Erythroblast (primary cell): ENCODE measurements at places on chromosomes 5 and 9.

DNA sequence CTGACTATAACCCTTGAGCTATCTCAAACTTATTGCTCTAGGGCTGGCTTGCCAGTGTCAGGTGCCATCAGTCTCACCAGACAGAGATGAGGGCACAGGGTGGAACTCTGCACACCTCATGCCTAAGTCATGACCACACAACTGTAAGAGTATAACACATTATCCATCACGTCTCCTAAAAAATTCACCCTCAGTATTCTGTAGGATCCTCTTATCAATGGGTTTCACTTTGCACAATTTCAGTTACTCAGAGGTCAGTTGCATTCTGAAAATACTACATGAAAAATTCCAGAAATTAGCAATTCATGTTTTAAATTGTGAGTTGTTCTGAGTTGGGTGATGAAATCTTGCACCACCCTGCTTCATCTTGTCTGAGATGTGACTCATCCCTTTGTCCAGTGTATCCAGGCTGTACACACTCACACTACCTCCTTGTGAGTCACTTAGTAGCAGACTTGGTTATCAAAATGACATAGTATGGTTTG is 690.9 kb upstream of the CDH18 start:
- DNase-seq: peak; percentile 0

DNA sequence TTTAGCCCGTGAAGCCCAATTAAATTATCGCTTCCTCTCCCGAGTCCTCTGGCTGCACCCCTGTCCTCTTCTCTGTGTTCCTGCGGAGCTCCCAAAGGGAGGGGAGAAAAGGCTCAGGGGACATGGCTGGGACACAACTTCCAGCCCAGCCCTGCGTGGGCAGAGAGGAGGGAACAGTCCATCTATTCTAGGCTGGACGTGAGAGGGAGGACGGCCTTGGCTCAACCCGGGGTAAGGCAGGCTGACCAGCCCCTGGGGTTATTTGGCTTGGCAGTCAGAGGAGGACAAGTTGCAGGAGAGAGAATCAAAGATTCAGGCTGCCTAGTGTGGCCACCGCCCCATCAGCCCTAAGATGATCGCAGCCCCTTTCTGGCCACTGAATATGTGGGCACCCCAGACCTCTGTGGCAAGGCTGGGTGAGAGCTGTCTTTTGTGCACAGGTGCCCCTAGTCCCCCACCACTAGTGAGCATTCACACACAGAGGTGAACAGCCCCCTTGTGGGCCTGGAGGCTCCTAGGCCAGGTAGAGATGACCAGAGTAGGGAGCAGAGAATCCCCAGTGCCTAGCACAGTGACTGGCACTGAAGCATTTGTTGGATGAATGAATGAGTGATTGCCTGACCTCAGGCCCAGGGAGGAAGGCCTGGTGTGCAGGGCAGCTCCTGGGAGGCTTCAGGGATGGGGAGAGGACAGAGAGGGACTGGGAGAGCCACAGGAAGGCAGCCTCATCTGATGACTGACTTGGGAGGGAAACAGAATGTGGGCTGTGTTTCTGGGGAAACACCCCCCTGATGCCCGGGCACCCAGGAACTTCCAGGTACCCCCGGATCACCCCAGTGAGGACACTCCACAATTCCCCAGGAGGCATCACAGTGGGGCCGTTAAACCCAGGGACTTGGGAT is 133.9 kb downstream of the C9orf50 start:
- DNase-seq: no peak

DNA sequence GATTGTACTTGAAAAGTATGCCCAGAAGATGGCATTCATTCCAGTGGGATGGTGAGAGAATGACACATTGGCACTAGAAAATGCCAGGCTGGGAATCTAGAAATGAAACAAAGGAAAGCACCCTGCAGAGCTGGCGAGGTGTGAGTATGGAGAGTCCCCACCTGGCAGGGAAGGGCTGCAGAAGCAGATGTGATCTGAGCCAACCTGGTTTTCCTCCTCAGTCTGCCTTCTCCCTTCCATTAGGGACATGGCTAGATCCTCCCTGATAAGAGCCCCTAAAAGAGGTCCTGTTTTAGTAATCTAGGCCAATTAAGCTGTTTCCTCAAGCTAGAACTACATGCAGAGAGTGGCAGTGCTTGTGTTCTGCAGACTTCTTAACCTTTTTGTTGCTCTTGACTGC is 24.7 kb upstream of the TNFSF15 start:
- no peak for DNase-seq

- no peak for DNase-seq
Observed at GRCh38 chr9:95108777-95109176, 208.7 kb downstream of the FANCC start.

DNA sequence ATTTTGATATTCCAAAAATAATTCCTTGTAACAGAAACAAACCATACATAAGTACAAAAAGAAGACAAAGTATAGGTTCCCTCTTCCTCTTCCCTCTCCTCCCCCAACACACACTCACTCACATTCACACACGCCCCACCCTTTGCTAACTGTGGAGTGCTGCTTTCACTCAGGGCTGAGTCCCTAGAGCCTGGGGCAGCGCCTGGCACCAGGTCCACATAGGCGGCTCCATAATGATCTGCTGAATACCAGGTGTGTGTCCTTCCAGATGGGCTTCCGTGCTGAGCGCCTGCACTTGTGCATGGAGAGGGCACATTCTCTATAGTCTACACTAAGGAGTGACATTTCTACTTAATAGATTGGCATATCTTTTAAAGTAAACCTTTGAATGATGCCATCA is 3.7 kb downstream of the SEMA4D start:
- DNase-seq: no peak

DNA sequence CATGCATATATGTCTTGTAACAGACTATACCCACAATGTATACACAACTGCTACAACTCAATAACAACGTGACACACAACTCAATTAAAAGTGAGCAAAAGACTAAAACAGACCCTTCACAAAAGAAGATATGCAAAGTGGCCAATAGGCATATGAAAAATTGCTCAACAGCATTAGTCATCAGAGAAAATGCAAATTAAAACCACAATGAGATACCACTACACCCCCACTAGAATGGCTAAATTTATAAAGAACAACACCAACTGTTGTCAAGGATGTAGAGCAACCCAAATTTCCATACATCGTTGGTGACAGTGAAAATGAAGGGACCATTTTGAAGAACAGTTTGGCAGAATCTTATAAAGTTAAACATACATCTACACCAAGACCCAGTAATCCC is 38.9 kb downstream of the GABRB2 start:
- no peak for DNase-seq

DNA sequence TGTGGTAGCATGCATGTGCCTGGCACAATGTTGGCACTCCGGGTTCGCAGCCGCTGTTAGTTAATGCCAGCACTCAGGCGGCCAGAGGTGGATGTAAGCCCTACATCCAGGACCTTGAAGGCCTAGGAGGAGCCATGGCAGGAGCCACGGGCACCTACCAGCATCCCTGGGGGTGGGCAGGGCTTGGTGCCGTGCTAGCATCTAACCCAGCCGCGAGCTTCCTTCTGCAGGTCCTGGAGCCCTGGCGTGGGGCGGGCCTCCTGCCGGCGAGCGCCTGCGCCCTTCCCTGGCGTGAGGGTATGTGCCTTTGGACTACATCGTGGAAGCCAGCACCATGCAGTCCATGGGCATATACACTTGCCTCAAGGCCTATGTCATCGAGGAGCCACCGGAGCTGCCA is 53.8 kb downstream of the COL27A1 start:
- DNase-seq: no peak

GRCh38 chr9:34232201-34232600 is 53.4 kb downstream of the UBAP1 start:
- DNase-seq: no peak

- DNase-seq: no peak
Observed at GRCh38 chr9:135617538-135617900, 21.8 kb downstream of the GLT6D1 start.

DNA sequence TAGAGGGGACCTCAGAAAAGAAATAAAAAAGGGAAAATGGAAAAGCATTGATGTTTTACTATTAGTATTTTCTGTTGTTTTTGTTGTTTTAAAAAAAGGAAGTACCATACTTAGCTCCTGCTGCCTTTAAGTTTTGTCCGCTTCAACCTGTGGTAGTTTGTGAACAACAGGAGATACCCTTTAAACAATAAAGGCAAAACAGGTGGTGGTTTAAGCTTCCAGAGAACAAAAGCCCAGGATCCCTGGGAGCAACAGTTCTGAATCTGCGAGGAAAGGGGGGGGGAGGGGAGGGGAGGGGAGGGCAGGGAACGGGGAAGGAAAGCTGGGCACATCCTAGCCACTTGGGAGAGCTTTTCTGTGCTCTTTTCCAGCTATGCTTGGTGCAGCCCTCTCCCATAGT is 2.1 kb upstream of the PSIP1 start:
- DNase-seq: no peak

DNA sequence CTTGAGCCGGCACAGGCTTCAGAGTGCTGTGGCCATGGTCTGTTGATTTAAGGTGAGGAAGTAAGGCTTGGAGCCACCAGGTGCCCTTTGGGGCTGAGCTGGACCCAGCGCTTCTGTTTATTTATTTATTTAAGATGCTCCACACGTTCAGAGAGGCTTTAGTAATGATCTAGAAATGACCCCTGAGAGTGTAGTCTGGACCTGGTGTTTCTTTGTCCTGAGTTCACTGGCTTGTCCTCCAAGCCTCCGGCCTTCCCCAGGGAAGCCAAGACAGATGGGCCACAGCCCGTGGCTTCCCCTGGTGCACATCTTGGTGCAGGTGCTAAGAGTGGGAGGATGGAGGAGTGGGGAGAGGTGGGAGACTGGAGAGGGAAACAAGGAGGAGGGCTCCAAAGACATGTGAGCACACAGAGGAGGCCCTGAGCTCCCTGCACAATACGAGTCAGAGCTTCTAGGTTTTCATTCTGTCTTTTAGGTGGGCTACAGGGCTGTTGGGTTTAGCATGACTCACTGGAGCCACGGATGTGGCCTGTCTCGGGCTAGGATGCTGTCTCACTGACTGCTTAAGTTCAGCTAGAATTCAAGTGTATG is 56.9 kb downstream of the AHRR start:
- no peak for DNase-seq

GRCh38 chr9:76369583-76369982 is 24.6 kb downstream of the RFK start:
- no peak for DNase-seq

DNA sequence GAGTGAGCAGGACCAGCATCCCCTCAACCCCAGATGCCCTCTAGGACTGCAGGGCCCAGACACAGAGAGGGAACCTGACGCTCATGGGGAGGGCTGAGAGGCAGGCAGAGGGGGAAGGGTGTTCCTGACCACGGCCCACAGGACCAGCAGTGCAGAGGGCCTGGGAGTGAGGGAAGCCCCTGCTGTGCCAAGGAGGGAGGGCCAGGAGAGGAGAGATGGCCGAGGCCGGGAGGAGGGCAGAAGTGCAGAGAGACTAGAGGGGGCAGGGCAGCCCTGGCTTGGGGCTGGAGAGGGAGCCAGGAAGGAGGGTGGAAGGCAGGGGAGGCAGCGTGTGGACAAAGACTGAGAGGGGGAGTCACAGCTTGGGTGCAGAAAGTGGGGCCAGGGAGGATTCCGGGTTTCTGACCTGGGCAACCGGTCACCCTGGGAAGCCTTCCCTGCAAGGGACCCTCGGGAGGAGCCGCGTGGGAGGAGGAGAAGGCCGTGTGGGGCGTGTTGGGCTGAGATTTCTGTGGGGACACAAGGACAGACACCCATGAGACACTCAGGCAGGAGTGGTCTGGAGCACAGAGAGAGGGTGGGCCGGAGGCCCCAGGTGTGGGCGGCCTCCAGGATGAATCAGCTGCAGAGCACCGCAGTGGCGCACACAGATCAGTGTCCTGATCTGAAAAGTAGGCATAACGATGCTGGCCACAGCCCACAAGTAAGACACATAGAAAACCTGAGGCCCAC is 117.5 kb downstream of the ADAMTS2 start:
- no peak for DNase-seq

- DNase-seq: peak; percentile 80
Observed at GRCh38 chr5:36877667-36878391, 1.3 kb downstream of the NIPBL start.

DNA sequence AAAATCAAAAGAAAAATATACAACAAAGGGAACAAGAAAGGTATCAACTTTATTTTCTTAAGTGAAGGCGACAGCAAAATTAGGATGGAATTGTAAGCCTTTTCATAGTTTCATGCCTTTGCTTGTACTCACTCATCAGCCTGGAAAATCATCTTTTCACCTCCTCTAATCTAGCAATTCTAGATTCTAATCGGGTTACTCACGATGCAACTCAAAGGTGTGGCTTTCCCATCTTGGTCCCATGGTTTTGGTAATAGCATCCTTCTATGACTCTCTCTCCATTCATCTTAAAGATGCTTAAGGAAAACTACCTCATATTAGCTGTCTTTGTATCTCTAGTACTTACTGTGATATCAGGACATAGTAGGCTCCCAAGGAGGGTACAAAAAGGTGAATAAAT is 30.5 kb downstream of the DNAH5 start:
- no peak for DNase-seq

GRCh38 chr9:113611461-113612215 is 148.1 kb downstream of the RGS3 start:
- no peak for DNase-seq

DNA sequence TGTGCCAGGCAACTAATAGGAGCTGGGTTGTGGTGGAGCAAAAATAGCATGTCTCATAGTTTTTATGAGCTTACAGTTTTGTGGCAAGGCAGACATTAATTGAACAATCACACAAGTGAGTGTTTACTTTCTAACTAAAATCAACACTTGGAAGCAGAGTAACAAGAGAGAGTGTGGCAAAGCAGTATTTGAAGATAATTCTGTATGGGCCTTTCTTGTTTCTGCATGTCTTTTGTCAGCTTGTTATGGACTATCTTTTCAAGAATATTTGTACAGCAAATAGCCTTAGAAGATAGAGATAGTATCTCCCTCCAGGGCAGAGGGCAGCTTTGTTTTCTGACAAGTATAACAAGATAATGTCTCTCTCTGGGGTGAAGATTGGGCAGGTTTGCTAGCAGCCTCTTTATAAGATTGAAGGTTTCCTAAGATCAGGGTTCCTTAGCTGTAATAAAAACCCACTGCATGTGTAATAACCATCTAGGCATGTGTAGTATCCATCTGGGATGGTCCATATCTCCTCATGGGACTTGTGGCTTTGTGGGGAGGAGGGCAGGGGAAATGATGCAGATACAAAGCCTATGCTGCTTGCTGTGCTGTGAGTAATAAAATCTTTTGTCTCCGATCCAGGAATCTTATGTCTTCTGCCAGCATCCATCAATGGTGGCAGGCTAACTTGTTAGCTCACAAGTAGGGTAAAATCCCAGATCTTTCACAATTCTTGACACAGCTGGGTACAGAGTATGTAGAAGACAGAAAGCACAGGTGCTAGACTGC is 479.9 kb downstream of the KDM4C start:
- no peak for DNase-seq

DNA sequence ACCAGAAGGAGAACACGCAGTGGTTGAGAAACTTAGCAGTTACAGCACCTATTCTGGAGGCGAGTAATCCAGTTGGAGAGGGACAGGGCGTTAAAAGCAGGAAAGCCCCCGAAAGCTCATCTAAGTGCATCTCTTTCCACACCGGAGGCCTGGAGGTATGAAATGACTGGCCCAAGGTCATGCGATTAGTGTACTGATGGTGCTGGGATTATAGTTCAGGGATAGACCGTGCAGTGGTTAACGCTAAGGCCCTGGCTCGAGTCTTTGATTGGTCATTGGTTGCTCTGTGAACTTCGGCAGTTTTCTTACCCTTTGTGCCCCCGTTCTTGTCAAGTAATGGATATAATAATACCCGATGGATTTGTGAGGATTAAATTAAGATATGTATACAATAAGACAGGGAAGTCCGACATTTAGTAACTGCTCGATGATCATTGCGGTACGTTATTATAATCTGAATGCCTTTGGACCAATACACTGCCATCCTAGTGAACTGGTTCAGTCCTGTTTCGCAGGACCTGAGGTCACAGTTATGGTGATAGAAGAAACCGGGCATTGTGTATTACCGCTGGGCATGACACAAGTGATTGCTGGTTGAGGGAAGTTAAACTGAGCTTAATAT is 960 bp downstream of the CANX start:
- peak; percentile 74 for DNase-seq
